ENCODE measurements at places on chromosomes 12 and 14.
A peak's percentile ranks its signal among the peaks of the same experiment; 100 is the strongest.

GRCh38 chr14:94575730-94576585 lies 5.3 kb upstream of the SERPINA5 start:
- DNase-seq: no peak

DNA sequence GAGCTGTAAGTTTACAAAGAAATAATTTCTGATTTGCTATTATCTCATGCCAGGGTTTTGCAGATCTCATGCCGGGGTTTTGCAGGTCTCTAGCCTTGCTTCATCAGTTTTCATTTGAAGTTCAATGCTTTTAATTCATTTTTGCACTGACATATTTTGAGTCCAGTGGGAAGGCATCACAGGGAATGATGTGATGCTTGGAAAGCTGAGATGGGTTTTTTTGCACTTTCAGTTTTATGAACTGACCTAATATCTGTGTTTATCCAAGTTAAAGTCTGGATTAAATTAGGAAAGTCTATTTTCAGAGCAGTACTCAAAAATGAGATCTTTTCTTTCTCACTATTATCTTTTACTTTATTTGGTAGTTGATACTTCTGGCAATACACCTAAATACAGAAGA lies 23.6 kb upstream of the REP15 start:
- DNase-seq: no peak

- peak; percentile 49 for DNase-seq
Observed at GRCh38 chr12:111056618-111057521, 136.5 kb upstream of the MYL2 start.

DNA sequence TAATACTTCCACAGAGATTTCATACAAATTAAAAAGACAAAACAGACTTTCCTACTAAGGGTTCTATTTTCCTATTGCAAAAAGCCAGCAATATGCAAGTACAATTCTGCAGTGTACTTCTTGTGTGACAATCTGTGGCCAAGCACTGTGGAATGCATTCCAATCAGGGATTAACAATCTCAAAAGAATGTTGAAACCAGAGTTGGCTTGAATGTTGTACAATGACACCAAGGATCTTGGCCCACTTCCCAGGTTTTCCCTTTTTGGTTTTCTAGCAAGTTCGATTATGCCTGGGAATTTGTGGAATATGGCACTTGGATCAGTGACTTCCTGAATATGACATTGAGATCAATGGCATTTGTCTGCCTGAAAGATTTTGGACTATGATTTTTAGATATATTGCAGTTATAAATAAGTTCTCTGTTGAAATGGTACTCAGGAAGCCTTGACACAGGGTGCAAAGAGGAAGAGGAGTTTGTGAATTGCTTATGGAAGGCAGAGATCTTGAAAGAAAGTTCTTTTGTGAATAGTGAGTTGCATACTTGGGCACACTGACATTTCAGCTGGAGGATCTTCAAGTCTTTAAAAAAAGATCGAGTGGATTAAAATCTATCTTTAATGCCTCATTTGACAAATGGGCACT lies 81.4 kb upstream of the FERMT2 start:
- no peak for DNase-seq

DNA sequence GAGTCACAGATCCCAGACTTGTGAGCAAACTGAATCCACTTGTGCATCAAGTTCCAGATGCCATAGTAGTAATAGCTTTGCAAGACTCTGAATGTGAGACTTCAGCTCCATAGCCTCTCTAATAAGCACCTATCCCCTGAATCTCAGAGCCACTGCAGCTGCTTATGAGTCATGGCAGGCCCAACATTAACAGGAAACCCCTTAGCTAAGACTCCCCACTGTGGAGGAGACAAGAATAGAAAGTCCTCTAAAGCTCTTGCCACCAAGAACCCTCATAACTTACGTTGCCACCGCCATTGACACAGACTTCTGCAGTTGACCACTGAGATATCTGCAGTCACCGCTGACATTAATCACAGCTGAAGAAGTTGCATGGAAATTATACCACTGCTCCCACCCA lies 62.9 kb upstream of the PDE3A start:
- DNase-seq: no peak

DNA sequence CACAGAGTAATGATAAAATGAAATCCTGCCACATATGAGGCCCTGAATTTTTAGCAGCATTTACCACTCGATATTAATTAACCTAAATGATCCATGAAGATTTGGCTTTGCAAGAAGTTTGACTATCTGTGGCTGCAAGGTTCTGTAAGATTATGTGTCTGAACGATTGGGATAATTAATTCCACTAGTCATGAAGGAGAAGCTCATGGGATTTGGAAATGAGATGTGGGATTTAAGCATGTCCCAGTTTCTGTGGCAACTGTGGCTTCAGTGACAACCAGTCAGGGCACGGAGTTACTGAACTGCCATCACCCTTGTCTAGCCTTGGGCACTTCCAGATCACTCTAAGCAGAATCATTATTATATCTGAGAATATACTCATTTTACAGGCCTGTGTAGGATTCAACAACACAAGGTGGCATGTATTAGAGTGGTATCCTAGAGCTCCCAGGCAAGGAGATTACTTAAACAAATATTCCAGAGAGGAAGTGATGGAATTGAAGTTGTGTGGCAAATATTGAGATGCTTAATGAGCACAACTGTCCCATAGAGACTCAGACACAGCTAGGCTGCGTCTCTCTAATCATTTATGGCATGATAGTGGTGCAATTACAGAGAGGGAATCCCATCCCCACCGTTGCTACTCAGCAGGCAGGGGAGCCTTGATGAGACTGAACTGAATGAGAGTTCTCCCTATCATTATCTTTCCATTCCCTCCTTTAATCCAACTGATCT lies 205.0 kb upstream of the KRR1 start:
- no peak for DNase-seq

DNA sequence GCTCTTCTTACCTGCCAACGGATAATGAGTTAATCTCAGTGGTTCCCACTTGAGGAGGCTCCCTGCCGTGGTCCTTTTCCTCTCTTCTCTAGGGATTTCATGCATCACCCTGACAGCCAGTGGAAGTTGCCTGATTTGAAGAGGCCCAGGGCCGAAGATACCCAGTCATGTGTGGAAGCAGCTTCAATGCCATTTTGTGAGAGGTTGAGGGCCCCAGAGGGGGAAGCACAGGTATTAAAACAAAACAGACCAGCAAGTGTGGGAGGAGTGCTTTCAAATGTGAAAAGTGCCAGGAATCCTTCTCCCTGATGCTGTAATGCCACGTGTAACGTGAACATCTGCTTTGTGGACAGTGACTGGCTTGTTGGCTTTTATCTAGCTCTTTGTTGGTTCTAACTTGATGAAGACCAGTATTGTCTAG lies 1.5 kb downstream of the TCP11L2 start:
- no peak for DNase-seq

- no peak for DNase-seq
Observed at GRCh38 chr12:71804505-71804904, 35.1 kb upstream of the TBC1D15 start.

DNA sequence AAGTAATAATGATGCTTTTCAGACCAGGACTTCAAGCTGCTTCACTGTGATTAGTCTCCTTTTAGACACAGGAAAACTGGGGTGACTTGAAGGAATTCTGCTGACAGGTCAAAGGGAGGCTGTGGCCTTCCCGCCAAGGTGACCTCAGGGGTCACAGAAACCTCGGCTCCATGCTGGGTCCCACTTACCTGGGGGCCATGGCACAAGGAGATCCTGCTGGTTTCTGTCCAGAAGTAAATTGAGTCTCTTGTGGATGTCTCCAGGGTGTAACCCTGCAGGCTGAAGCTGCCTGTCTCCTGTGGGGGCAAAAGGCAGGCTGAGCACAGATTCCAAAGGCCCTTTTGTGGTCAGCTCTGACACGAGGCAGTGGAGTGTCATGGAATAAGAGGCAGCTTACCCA lies 138.7 kb upstream of the MED13L start:
- DNase-seq: no peak

DNA sequence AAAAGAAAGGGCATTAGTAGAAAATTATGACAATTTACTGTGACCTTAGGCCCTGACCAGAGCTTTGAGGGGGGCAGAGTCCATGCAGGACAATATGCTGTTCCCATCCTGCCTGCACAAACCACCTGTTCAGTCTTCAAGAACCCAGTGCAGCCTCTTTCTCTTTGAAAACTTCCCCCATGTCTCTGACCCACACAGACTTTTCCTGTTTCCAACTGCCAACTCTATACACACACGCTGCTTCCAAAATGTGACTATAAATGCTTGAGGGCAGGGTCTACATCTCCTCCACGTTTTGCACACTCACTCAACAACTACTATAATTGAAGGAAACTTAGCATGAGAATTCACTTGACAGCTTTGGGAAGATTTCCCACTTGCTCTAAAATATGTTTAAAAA lies 36.6 kb upstream of the SYCP3 start:
- no peak for DNase-seq

- no peak for DNase-seq
Observed at GRCh38 chr12:3684449-3685051, 68.4 kb downstream of the CRACR2A start.
